ENCODE measurements at places on chromosomes 5 and 9.

DNA sequence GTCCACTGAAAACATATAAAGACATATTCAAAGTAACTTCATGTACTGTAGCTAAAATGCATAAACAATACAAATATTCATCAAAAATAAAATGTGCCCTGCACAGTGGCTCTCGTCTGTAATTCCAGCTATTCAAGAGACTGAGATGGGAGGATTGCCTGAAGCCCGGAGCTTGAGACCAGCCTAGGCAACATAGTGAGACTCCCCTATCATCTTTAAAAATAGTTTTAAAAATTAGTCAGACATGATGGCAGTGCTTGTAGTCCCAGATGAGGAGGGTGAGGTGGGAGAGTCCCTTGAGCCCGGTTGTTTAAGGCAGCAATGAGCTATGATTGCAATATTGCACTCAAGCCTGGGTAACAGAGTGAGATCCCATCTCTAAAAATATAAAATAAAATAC, 534.1 kb downstream of the ANXA1 start:
- no peak for DNase-seq

DNA sequence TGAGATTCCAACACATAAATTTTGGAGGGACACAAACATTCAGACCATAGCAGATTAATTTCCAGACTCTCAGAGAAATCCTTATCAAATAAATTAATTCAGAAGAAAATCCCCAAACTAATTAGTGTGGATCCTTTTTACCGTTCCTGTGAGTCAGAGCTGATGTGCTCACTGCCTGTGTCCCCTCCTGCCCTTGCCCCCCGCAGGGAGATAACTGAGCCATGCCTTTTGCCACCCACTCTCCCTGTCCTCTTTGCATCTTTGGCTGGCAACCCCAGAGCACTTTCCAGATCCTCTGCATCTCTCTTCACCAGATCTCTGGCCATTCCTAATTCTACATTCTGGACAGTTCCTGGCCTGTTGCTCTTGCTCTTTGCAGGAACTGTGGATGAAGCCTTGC, 135.4 kb upstream of the MAP1B start:
- DNase-seq: no peak

GRCh38 chr5:26572480-26572879, 465.9 kb downstream of the CDH9 start:
- no peak for DNase-seq

- peak; percentile 98 for DNase-seq
Measured at GRCh38 chr5:43389679-43390329, 22.4 kb downstream of the CCL28 start.

GRCh38 chr9:134258828-134259546, 67.3 kb upstream of the RXRA start:
- DNase-seq: no peak

DNA sequence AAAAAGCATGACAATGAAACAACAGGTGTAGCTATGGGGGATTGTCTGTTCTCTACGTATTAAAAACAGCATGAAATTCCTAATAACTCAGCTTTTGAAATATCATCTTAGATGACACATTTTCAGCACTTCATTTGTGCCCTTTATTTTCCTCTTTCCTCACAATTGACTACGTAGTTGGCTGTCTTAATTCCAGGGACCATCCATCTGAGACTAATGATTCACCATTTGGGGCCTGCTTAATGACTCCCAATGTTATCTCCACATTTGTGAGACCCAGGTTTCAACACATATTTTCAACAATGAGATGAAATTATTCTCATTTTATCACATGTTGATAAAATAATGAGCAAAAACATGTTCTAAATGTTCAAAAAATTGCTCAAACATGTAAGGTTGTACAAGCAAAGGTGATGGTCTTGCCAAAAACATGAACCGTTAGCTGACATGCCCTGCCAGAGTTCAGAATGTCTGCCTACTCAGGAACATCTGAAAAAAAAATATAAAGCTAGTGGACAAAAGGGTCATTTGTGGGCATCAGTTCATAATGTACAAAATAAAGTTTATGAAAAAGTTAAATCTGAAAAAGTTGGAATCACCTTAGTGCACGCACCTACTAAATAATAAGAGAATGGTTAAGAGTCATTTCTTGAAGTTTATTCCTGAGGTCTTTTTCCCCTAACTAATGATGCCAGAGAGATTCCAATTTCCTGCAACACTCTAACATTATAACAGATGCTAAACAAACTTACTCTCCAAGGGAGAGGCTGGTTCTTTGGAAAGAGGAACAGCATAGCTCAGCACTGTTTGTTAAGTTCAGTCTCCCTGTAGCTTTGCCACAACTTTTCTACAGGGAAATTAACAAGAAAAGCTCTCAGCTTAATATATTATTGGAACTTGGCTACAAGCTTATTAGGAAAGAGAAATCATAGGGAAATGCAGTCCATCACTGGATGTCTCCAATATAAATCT, 275.5 kb downstream of the SPOCK1 start:
- no peak for DNase-seq

DNA sequence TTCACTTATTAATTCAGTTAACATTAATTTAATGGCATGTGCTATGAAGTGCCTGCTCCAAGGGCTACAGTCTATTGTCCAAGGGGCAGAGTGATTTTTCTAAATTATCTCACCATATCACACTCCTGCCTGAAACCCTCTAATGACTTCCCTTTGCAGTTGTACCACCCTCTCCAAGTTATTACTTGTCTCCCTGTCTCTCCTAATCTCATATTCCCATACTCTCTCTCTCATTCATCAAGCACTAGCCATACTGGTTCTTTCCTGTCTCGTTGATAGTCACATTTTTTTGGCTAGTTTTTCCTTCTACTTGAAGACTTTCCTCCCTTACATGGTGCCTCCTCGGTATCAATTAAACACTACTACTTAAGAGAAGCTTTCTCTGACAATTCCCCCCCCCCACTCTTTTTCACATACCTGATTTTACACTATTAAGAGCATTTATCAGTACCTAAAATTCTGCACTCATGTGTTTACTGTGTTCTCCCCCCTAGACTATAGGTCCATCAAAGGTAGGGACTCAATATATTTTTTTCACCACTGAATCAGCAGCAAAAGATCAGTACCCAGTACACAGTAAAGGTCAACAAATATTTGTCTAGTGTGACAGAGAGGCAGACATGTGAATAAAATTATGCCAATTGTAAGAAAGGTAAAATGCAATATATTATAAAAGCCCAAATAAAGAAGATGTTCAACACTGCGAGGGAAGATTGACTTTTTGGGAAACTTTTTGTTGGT, 19.0 kb downstream of the RICTOR start:
- no peak for DNase-seq

GRCh38 chr5:83721953-83722901, 1.6 kb upstream of the HAPLN1 start:
- DNase-seq: no peak

DNA sequence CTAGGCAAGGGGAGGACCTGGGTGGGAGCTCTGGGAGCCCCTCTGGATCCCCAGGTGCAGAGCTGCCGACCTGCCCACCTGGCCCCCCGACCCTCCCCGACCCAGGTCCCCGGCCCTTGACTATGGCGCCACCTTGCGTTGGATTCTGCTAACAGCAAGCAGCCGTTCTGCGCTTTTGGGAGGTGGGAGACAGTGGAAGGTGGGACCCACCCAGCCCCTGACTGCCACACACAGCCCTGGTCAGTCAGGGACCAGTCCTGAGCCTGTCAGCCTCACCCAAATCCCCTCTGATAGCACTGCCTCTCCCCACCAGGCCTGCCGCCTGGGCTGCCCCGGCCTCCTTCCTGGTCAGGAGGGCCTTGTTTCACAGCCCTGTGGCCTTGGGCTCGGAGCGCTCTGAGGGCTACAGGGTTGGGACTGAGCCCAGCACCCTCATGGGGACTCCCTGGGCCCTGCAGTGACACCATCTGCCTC, 77.9 kb downstream of the HMCN2 start:
- DNase-seq: no peak

- DNase-seq: no peak
Measured at GRCh38 chr5:149886060-149886459, 58.5 kb downstream of the PDE6A start.

DNA sequence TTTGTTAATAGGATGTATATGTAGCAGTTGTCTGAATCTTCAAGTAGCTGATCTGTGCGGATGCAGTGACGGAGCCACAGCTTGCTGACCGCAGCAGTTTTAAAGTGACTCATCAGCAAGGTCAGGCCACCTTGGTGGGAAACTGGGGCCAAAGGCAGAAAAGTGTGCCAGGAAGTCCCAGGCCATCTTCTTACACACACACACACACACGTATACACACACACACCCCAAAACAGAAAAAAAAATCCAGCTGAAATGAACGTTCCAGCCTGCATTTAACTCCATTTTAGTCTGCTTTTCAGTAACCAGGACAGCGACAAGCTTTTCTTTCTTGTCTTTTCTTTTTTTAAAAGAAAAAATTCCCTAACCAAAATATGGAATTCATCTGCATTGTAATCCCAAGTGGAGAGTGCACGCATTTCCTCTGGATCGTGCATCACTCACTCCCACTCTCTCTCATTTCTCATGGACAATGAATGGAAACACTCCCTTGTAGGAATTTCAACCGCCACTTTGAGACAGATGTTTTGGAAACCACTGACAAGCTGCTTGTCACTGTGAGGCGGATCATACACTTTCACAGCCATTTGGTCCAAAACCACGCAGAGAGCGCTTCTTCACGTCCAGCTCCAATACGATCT, 103.9 kb downstream of the LHFPL2 start:
- no peak for DNase-seq

GRCh38 chr5:1769017-1769640, 30.5 kb downstream of the MRPL36 start:
- no peak for DNase-seq

DNA sequence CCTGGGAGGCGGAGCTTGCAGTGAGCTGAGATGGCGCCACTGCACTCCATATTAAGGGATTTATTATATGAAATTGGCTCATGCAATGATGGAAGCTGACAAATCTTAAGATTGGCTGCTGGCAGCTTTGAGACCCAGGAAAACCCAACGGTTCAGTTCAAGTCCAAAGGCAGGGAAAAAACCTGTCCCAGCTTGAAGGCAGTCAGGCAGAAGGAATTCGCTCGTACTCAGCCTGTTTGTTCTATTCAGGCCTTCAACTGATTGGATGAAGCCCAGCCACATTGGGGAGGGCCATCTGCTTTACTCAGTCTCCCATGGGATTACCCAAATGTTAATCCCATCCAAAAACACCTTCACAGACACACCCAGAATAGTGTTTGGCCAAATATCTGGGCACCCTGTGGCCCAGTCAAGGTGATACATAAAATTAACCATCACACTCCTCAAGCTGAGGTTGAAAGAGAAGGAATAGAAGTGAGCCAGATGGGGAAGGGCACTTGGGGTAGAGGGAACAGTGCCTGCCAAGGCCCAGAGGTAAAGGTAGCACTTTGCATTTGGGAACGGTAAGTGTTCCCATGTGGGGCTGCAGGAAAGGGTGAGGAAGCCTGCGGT, 8.5 kb upstream of the ORM1 start:
- no peak for DNase-seq

DNA sequence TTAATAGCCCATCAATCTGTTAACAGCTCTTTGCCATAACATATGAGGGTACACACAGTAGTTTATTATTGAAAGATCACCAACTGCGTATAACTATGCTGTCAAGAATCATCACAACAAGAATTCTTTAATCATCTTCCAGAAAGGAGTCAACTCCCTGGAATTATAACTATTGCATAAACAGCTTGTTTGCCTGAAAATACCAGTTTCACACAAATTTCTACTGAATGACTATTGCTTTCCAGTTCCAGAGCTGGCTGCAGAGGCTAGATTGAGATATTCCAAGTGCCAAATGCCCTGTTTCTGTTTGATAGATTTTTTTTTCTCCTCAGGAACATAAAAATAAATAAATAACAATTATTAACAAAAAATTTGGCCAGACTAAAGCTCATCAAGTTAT, 444.7 kb downstream of the TLE1 start:
- no peak for DNase-seq

GRCh38 chr9:134961331-134962064, 43.8 kb upstream of the FCN1 start:
- no peak for DNase-seq

GRCh38 chr5:109743770-109744212, 54.1 kb downstream of the MAN2A1 start:
- DNase-seq: no peak

DNA sequence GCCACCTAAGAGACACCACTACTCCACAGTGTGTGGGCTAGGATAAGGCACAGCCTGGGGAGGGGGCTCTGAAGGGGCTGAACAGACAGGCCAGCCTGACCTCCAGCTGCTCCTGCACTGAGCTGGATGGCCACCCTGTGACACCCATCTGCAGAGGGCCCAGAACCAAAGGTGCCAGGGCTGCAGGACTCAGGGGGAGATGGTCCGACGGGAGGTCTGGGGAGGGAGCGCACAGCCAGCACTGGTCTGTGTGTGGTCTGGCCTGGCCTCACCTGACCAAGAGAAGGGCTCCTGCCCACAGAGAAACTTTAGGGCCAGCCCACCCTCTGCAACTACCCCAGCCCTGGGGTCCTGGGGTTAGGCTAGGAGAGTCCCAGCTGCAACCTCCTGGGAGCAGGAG, 789 bp downstream of the LTC4S start:
- DNase-seq: no peak

GRCh38 chr9:126303488-126303887, 23.1 kb upstream of the MVB12B start:
- DNase-seq: no peak
